ENCODE measurements at places on chromosomes 7 and 10.

DNA sequence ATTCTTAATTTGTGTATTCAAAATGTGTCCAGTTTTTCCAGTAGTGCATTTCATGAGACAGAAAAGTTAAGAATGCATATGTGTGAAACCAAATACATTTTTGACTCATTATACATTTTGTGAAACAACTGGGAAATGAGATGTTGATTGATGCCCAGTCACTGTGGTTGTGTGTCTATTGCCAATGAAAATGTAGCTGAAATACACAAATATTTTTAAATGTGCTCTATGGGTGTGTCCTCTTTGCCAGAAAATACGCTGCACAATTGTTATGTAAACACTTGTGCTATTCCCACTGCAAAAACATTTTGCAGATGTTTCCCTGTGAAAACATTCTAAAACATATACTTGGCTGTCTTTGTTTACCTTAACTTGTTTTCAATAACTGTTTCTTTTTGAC lies 395.2 kb downstream of the TFEC start:
- DNase-seq = no peak

- no peak for DNase-seq
Observed at GRCh38 chr10:95304463-95304862, 13.7 kb upstream of the PDLIM1 start.

GRCh38 chr10:95332666-95333249 lies 42.0 kb upstream of the PDLIM1 start:
- no peak for DNase-seq

DNA sequence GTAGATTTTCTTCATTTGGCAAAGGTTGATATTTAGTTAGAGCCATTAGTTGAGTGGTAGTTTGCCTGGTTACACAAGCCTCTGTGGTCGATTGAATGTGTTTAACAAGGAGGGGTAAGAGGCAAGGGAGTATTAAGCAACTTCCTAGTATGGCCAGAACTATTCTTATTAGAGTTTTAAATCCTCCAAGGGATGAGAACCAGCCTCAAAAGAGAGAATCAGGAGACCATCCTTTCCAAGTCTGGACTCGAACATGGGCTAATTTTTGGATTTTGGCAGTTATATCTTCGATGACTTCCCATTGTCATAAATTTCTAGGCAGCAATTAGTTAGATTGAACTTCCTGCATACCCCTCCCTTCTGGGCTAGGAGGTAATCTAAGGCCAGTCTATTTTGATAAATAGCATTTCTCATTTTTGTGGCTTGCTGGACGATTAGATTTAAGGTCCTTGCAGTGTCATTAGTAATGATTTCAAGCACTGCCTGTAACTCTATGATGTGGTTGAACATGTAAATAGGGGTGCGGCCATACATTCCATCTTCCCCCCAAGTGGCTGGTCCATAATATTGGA lies 219.5 kb upstream of the KCND2 start:
- peak; percentile 85 for DNase-seq

DNA sequence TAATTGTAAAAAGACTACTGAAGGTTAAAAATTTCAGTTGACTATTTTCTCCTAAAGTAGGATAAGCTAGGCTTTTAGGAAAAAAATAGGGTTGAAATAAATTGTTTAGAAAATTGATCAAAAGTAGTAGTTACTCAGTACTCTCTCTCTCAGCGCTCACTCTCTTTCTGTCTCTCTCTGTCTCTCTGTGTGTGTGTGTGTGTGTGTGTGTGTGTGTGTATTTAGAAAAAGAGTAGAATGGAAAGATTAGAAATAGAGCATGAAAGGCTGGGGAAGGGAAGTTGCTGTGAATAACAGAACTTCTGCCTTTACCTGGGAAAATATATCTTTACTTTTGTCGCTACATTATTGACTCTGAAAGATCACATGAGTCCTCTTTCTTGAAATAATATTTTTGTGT lies 20.6 kb downstream of the ADK start:
- no peak for DNase-seq

DNA sequence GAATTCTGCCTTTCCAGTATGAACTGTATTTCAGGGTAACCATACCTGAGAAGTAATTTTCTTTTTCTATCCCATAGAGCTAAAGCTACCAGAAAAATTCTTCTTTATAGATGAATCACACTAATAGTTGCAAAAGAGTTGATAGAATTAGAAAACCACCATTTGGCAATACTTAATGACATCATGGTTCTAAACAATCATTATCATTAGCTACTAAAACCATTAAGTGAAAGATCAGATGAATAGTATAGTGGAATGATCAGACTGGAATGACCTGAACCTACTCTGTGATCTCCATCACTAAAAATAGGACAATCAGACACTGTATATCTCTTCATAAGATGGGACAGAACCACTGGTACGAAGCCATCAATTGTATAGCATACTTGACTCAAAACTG lies 19.8 kb upstream of the ZC3HAV1L start:
- no peak for DNase-seq

DNA sequence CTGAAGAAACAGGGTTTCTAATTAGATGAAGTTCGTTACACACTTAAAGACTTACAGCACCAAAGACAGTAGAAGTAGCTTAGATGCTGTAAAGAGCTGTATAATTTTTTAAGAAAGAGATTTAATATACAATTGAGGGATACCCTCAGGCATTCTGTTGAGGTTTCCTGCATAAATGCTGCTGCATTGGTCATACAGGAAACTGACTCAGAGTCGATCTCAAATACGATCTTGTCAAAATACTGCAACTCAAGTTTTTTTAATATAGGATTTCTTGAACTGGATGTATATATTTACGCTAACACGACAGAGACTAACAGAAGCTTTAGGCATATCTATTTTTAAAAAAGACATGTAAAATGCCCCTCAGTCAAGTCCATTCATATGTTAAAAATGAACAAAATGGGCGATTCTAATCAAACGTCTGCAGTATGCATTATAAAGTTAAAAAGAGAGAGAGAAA lies 2.4 kb upstream of the ARID5B start:
- peak; percentile 62 for DNase-seq

GRCh38 chr10:114573330-114574045 lies 84.6 kb downstream of the ABLIM1 start:
- peak; percentile 32 for DNase-seq

DNA sequence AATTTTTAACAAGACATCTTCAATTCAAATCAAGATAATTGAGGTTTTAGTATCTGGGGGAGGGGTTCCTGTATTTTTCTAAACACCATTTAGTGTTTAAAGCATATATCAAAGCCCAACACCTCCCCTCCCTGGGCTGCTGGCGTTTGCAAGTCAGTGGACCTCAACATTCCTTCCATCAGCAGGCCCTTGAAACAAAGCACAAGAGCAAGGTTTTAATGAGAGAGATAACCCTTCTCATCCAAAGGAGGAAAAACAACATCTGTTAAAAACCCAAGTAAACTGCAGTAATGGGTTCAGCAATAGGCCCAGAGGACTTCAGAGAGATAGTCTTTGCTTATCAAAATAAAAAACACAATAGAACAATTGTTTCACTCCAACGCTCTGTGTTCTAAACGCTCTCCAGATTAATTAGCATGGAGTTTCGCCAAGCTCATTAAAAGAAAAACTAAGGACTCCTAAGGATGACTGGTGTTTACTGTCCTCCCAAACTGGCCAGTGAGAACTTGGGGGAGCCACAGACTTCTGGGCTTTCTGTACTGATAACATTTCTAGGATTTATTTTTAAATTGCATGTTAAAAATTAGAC lies 2.5 kb downstream of the JCAD start:
- no peak for DNase-seq

DNA sequence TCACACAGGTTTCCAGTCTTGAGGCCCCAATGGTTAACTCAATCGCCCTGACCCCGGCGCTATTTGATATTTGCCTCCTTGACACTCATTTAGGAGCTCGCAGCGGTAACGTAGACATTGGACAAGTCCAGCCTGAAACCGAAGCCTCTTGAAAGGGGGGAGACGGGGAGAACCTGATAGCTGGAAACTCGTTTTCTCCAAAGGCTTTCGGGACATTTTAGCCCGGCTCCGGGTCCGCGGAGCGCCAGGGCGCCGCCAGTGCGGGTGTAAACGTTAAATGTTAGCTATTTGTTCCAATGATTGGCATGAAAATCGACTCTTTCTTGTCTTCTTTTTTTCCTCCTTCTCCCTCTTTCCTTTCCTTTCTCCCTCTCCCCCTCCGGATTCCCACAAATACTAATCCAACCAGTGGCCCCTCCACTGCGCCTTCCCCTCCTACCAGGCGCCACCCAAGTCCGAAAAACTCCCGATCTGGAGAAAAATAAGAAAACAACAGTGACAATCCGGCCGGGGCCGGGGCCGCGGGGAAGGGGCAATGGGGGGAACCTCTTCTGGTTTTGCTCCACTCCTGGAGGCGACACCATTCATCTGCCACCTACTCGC lies 17.2 kb upstream of the GATA3 start:
- no peak for DNase-seq

DNA sequence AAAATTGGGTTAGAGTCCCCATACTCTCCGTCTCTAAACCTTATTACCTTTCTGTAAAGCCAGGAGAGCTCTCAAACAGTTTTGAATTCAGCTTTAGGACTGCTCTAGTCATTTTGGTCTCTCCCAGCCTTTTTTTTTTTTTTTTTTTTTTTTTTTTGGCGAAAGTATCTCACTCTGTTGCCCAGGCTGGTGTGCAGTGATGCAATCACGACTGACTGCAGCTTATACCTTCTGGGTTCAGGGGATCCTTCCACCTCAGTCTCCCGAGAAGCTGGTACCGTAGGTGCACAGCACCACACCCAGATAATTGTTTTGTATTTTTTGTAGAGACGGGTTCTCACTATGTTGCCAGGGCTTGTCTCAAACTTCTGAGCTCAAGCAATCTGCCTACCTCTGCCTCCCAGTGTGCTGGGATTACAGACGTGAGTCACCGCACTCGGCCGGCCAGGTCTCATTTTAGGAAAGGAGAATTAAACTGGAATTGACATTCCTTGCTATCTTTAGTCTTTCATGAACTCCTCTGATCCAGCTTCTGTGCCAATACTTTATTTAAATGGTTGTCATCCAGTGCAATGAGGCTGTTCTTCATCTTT lies 31.4 kb upstream of the RSU1 start:
- DNase-seq = no peak

DNA sequence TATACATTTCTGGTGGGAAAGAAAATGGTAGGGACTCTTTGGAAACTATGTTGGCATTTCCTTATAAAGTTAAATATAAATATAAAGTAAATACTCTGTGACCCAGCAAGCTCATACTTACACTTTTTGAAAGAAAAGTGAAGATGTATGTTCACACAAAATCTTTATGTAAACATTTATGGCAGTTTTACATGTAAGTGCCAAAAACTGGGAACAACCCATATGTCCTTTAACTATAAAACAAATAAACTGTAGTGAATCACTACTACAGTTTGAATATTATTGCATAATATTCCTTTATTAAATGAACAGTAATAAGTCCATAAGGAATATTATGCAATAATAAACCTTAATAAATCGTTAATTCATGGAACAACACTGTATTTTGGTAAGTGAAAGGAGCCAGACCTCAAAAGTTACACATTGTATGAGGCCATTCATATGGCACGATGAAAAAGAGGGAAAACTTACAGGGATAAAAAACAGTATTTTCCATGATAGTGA lies 1660.3 kb upstream of the LRRTM3 start:
- DNase-seq = no peak

- DNase-seq = peak; percentile 51
Observed at GRCh38 chr7:91064938-91065337, 199.3 kb upstream of the FZD1 start.

DNA sequence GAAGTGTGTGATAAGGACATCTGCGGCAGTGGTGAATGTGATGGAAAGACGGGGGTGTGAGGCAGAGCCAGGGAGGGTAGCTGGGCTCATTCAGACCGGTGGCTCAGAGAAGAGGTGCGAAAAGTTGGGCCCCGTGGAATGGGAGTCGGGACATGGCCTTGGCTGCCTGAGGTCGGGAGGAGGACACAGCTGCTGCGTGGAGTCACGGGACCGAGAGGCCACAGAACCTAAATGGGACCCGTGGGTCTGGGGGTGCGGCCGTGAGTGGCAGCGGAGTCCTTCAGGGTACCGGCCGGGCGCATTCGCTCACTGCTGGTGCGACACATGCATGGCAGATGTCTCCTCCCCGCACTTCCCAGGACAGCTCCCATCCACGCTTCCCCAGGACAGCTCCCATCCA lies 22.9 kb upstream of the LARP4B start:
- DNase-seq = no peak

- no peak for DNase-seq
Observed at GRCh38 chr7:96686305-96686704, 23.3 kb downstream of the SEM1 start.

DNA sequence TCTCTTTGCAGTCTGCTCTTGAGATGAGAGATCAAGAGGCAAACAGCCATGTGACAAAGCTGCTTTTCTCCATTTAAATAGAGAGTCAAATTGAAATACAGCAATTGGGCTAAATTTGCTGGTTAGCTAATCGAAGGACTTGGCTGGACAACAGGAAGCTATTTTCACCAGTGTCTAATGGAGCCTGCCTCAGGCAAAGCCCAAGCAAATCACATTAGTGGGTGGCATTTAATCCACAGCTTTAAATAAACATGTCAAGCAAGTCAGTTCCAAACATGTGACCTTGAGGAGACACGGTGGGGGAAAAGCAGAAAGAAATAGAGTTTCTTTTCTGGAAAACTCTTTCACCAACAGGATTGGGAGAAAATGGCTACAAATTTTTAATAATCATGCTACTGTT lies 180.5 kb upstream of the AOAH start:
- peak; percentile 81 for DNase-seq

GRCh38 chr7:68752485-68753178 lies 845.6 kb upstream of the AUTS2 start:
- DNase-seq = no peak

DNA sequence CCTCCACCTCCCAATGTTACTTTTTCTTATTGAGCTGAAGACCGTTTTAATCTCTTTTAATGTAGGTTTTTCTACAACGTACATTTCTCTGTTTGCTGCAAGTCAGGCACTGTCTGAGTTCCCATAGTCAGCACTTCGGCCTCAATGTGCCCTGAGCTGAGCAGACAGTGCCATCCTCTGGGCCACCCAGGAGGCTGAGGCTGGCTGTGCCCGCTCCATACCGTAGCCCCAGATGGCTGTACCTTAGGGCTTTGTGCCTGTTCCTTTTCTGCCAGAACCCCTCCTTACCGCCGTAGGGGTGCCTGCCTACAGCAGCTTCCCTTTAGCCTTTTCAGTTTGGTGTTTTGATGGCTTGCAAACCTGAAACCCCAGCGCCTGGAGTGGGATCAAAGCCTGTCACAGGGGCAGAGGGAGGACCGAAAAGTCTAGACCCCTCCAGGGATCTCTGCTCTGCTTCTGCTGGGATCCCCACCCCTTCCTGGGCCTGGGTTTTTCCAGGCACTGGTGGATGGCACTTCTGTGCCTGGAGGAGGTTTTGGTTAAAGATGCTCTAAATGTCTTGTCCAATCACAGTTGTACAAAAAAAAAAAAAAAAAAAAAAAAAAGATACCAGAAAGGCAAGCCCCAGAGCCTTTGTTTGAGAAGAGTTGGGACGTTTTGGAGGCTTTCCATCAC lies 9.0 kb downstream of the AGAP3 start:
- DNase-seq = no peak

GRCh38 chr10:49133706-49134248 lies at the start of gene FAM170B:
TSS of gene FAM170B (minus strand) at chr10:49134021. CDS start at chr10:49133918, 103 bp downstream.
- no peak for DNase-seq

DNA sequence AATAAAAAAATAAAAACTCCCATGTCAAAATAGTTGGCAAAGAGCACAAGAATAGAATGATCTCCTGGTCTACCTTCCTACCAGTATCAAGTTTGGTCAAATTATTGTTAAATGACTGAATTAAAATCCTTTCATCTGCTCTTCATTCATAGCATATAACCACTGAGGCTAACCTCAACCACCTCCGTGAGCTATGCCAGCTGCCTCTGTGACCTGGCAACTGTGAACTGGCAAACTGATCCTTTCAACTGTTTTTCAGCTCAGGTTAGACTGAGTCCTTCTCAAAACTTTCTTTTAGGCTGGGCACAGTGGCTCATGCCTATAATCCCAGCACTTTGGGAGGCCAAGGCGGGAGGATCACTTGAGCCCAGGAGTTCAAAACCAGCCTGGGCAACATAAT lies 36.1 kb downstream of the NUDCD3 start:
- DNase-seq = no peak

All from renal cortical epithelial cell (primary cell).